Eye (tissue), 1 donor: ENCODE measurements at places on chromosomes 16 and 17.

- no peak for DNase-seq
Observed at GRCh38 chr16:30755955-30756780, 5.7 kb downstream of the CFAP119 start.

DNA sequence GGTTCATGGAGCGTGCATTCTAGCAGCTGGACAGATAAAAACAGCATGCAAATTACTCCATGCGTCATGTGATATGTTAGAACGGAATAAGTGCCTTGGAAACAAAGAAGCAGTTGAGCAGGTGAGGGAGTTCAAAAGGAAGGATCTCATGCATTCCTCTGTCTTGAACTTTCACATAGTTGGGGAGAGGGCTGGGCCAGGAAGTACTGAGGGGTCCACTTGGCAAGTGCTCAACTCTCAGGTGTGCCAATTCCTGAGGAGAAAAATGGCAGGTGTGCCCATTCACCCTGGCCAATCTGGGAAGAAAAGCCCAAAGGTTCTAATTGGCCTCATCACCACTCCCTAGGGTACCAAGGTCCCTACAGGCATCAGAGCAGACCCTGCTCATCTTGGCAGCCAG, 67.7 kb downstream of the CES1 start:
- DNase-seq = no peak

DNA sequence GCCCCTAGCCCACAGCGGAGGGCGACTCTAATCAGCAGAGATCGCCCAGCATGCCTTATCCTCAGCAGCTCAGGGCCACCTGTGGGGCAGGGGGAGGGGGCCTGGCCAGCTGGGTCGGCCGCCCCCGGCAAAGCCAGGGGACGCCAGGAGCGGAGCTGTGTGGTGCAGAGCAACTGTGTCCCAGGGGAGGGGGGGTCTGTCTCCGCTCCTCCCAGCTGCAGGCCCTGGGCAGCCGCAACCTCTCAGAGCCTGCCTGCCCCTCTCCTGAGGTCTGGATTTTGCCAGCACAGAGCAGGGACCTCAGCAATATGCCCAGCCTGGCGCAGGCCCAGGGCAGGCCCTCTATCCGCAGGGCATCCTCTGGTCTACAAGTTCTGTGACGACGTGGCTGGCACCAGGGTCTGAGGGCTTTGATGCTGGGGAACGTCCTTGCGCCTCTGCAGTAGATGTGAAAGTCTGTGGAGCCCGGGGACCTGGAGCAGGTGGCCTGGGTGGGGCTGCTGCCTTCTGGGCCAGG, 36.5 kb upstream of the SLC38A10 start:
- peak; percentile 64 for DNase-seq

GRCh38 chr16:31181102-31181830, 1.3 kb downstream of the FUS start:
- DNase-seq = no peak

DNA sequence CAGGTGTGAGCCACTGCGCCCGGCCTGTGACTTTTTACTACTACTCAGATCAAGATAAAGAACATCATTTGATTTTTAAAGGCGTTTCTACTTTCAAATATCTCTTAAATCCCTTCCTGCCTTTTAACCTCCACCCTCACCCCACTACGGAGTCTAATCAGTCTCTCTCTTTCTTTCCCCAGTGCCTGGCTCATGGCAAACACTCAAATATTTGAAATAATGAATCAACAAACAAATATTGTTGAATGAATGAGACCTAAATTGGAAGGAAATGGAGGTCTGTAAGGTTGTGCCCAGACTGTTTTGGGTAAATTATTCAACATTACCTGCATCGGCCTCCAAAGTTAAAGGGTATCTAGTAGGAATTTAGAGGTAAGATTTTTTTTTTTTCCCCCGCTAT, 14.7 kb downstream of the COPZ2 start:
- DNase-seq = no peak
